Activated CD8-positive, alpha-beta memory T cell treated with anti-CD3 and anti-CD28 coated beads for 4 hours (primary cell): ENCODE measurements at places on chromosomes 4 and X.
A peak's percentile ranks its signal among the peaks of the same experiment; 100 is the strongest.

DNA sequence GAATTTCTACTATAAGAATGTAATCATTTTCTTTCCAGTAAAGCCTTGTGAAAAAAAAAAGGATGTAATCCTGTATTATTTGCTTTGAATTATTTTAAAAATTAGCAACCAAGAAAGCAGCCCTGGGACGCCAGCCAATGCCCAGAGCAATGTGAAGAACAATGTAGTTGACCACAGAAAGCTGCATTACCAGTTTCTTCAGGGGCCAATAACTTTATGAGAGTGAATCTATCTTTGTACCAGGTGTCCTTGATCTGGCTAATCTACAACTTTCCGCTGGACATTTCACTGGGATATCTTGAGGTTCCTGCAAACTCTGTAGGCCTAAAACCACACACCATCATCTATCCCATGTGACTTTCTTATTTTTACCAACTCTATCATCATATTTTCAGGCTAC lies 7.6 kb upstream of the KLHL2 start:
- no peak for DNase-seq

DNA sequence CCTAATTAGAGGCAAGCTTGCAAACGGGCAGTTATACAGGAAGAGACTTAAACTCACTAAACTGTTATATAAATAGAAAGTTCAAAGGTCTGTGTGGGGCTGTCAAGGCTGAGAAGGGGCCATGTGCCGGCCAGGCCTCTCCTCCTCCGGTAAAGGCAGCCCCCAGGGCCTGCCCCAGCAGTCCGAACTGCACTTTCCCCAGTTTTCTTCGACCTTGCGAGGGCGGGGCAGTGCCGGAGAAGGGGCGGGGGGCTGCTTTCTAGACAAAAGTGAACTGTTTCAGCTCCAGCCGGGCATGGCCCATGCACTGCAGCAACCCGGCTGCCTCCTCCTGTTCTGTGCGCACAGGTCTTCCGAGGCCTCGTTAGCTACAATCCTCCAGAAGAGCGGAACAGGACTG lies 4.1 kb downstream of the AFF2 start:
- DNase-seq: no peak

DNA sequence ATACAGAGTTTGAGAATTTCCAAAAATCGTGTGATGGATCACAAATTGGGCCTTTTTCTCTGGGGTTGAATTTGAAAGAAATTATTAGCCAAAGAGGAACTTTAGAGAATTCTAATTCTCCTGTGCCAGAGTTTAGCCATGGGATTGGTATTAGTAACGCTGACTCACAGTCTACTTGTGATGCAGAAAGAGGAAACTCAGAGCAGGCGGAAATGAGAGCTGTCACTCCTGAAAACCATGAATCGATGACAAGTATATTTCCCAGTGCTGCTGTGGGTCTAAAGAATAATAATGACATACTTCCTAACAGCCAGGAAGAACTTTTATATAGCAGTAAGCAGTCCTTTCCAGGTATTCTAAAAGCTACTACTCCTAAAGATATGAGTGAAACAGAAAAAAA lies 64.9 kb downstream of the N4BP2 start:
- DNase-seq: no peak

DNA sequence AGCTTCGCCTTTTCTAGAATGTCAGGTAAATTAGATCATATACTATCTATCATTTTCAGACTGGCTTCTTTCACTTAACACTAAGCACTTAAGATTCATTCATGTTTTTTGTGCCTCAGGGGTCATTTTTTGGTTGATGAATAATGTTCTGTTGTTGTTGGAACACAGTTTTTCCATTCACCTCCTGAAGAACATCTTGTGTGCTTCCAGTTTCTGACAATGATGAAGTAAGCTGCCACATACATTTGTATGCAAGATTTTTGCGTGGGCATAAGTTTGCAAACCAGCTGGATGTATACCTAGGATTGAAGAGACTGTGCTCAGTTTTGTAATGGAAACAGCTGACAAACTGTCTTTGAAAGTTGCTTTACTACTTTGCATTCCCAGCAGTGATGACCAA lies 37.6 kb downstream of the MAGEA9 start:
- DNase-seq: no peak

DNA sequence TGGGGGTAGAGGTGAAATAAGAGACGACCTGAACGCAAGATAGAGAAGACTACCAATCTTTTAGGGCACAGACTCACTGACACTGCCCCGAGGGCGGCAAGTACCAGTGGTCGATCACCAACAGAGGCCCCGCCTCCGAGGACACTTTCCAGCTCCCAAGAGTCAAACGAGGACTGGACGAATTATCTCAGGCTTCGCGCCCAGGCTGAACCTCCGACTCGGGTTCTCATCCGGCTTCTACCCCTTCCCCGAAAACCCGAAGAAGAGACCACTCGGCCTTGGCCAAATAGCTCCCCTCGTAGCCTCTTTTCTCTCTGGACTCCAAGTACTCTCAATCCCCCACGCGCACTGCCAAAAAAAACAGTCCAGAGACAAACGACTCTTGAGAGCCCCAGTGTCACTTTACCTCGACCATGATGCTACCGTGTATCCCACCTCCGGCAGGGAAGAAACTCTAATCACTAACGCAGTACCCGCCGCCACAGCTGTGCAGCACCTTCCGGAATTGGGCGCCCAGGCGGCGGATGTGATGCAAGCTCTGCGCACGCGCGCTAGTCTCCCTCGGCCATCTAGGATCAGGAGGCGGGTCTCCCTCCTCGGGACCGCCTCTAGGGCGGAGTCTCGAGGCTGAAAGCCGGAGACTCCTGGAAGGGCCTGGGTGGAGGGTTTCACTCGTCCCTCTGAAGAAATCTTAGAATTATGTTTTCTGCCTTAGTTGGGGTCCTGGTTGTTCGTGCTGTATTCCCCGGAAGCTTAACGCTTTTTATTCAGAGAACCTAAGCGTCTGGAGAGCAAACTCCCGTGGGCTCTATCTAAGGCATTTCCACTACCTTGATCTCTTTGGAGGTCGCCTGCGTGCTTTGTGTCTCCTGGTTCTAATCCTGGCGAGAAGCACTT lies at the start of gene PLRG1:
TSS of gene PLRG1 (minus strand) at position 507 of the 897 bp plus-strand sequence. CDS start at position 415, 92 bp downstream.
- DNase-seq: peak; percentile 92

DNA sequence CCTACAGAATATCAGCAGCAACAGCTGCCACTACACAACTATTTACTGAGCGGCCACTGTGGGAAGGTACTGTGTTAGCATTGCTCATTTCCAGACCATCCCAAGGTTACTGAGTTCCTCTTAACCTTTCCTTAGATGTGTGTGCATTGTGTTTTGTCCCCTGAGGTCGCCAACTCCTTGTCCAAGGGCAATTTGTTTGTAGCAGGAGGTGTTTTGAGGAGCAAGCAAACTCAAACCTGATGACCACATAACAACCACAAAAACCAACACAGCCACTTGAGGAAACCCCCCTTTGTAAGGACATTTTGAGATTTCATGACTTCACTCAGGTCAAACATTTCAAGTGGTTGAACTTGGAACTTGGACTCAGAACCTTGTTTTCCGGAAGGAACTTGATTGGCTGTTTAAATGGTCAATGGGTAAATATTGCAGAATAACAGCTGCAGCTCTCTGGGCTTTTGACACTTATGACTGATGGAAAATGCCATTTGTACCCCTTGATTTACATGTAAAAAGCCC lies 122.3 kb downstream of the MID1IP1 start:
- no peak for DNase-seq

DNA sequence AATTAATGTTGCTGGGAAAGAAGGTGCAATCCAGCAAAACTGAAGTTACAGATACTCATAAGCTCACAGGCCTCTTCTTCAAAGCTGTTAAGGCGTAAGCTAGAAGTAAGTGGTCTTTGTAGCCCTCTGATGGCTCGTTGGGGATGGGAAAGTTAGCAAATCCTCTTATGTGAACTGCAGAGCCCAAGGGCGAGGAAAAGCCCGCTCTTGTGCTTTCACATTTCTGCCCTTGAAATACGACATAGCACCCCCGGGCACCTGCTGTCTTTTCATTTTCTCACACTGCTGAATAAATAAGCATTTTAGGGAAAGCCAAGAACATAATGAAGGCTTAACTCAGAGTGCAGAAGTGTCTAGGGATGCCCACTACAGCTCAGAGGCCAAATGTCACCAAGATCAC lies 73.1 kb upstream of the SORBS2 start:
- DNase-seq: no peak

DNA sequence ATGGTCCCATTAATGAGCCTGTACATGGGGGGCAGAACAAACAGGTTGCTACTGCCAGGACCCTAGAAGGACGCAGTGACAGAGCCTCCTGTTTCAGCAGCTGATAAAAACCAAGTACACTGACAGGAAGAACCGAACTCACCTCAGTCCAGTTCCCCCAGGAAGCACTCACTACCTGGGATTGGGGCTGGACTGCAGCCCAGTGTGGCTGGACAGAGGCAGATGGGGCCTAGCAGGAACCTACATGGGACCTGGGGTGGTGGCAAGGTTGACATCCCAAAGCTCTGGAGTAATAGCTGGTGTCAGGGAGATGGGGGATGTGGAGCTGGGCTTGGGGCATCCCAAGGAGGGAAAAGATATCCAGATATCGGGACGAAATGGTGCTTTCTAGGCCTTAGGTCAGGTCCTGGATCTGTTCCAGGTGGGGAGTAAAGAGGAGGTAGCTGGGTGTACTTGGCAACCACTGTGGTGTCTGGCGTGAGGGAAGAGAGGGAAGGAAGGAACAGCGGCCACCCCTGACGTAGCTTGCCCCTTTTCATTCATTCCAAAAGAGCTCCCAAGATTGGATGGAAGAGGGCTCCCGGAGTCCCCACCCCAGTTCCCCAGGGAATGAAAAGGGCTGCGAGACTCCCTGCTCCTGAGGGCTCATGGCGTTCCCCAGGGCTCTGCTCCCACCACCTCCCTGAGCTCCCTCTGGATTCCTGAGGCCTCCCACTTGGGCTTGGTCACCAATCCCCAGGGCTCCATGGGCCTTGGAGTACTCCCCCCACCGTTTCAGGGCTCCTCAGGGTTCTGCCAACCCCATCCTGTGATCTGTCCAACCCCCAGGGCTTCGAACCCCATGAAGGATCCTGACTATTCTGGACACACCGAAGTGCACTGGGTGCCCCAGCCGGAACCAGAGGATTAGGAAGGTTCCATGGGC lies 4.5 kb downstream of the EMD start:
- DNase-seq: no peak

- DNase-seq: no peak
These were observed 7.3 kb upstream of the DHRSX start for GRCh38 chrX:2507904-2508627.

DNA sequence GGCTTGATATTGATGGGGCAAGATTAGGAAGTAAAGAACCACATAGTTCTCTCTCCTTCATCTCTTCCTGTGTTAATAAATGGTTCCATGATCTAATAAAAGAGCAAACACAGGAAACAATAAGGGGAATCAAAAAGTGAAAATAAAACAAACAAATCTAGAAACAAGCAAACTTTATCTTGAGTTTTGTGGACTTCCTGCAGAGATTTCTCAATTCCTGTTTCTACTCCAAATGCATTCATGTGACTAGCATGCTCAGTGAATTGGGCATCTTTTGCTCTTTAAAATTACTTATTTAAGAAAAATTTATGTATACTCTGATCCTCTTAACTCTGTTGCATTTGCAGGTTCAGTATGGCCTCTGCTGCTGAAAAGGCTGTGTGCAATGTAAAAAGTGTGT lies 682.0 kb downstream of the KCTD8 start:
- no peak for DNase-seq

- DNase-seq: peak; percentile 15
These were observed at the start of gene COL25A1 for GRCh38 chr4:109302361-109303139. Gene COL25A1, minus strand, starts transcription at chr4:109302658.

DNA sequence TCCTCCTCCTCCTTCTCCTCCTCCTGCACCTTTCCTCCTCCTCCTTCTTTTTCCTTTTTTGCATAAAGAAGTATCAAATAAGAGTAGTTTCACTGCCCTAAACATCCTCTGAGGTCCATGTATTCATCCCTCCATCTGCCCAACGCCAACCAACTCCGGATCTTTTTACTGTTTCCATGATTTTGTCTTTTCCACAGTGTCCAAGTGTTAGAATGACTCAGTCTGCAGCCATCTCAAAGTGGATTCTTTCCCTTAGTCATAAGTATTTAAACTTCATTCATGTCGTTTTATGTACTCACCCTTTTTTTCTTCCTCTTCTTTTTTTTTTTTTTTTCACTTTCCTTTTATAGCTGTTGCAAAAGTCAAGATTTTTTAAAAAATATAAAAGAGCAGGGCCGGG lies 12.9 kb downstream of the CSF2RA start:
- DNase-seq: no peak

DNA sequence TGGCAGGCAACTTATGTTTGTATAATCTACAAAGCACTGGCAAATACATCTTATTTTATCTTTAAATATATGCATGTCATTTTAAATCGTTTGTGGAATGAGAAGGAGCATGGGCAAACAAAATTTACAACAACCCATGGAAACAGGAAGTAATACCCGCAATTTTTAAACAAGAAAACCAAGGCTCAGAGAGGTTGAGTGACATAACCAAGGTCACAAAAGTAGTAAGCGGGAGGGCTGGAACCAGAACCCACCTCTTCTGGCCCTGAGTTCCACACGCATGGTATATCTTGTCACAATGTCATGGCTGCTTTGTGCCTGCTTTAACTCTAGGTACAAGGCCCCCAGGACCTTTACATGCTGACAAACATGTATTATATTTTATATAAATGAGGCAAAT lies 52.9 kb downstream of the SLC7A11 start:
- DNase-seq: no peak

DNA sequence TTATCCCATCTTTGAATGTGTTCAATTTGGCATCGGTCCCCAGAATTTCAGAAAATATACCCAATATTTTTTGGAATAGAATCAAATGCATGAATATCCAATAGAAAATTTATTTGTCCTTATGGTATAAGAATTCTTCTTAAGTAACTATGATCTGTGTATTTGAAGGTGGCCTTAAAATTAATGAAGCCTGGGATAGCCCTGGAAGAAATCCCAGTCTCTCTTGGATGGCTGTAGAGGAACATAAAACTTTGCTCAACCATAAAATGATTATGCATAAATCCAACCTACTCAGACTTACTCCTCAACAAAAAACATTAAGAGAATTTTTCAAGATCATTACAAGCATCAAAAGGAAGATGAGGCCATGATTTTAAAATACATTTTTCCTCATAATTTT lies 269.4 kb upstream of the SMIM31 start:
- no peak for DNase-seq

DNA sequence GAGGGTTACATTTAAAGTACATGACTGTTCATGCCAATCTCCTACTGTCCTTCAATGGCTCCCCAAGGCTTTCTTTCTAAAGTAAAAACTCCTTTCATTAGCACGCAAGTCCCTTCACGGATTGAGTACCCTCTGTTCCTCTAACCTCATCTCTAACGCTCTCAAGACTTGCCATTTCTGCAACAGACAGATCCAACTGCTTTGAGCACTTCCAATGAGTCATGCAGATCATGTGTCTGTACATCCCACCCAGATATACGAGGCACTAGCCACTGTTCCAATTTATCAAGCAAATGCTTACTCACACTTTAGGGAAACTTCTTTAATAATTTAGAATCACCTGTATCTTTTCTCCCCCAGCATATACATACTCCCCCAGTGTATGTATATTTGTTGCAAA lies 332.5 kb upstream of the ZFP42 start:
- DNase-seq: no peak

- DNase-seq: no peak
These were observed 8.1 kb downstream of the RTL5 start for GRCh38 chrX:72123471-72124185.

- DNase-seq: no peak
These were observed 965.4 kb upstream of the GRIA3 start for GRCh38 chrX:122218666-122219065.
